ENCODE measurements at places on chromosomes 3 and 15. TPM values are rescaled to one million over a fixed set of nuclear protein-coding genes. Genes with fewer than 3 reads are reported as not detected.

DNA sequence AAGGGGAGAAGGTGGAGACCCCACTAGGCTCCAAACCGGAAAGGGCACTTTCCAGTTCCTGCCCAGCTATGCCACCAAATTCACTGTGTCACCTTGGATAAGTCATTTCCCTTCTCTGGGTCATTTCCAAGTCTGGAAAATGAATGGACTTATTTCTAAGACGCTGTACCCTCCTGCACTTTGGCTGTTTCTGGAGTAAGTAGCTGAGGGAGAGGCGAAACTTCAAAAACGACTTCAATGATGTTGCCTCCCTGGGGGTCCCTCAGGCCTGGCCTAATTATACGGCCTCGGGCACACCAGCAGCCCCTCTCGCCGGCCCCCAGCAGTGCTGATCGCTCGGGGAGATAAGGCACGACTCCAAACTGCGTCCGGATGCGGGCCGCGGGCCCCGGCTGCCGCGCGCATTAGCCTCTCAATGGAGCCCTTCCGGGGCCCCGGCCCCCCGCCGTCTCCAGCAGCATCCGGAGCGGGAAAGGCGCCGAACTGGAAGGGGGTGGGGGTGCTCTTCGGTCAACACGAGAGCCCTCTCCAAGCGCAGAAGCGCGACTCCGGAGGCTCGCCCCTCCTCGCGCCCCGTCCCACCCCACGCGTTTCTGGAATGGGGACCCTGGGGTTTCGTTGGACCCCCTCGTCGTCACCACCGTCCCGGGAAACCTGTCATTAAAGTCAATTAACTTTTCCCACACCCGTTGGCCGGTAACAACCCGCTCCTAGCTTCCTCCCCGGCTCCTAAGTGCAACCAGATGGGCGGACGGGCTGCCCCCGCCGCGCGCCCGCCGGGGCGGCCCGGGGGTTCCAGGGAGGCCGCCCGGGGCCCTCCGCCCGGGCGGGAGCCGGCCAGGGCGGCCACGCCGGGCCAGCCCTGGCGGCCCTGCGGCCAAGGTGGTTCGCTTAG is 4.8 kb downstream of the HES1 start:
- H3K27ac ChIP-seq = peak overlapping the region; percentile 91
- H3K27me3 ChIP-seq = no peaks in the 10 kb centered on the region
- H3K4me1 ChIP-seq = peaks cover 51% of the 10 kb centered on the region
- peak; percentile 85 for DNase-seq
- H3K36me3 ChIP-seq = no peaks in the 10 kb centered on the region

Gene TRH
- total RNA-seq = not detected

Gene GOLGA6L4
- total RNA-seq = 2.7 TPM

- no peak overlapping the region for H3K27ac ChIP-seq
- H3K4me3 ChIP-seq = no peak overlapping the region
- peak; percentile 39 for DNase-seq
Observed at GRCh38 chr15:100115711-100116090, 226.1 kb downstream of the ADAMTS17 start.

DNA sequence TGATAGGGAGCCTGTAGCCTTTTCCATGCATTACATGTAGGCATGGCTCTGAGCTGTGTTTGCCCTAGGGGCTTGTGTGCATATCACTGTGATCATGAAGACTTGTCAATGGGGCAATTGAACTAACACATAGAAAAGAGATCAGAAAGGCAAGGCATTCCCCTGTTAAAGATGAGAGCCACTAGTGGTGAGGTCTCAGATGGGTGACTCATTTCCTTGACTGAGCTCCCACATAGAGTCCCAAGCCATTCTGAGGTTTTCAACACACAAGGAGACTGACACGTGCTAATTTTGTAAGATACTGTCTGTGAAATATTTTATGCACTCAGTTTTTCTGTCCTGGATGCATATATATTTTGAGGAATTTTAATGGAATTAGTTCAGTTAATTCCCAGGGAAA is 53.8 kb downstream of the SAMMSON start:
- no peaks in the 10 kb centered on the region for H3K36me3 ChIP-seq
- no peak overlapping the region for H3K27ac ChIP-seq
- H3K27me3 ChIP-seq = peaks cover 3% of the 10 kb centered on the region
- no peaks in the 10 kb centered on the region for H3K4me1 ChIP-seq
- no peak overlapping the region for H3K4me3 ChIP-seq
- DNase-seq = no peak

Gene ZNF501
- total RNA-seq = 4.5 TPM

DNA sequence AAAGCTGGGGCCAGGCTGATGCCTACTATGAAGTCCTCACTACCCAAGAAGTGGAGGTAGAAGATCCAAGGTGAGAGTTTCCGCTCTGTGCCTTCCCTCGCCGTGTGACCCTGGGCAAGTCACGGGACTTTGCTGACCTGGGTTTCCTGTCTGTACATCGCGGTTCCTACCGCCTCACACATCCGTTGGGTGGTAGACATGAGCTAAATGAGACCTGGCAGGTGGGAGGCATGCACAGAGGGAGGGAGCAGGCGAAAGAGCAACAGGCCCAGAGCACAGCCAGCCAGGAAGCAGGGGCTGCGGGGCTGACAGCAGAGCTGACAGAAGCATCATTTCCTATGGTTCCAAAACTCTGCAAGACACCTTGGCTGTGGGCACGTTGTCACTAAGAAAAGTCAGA is 157.3 kb upstream of the BHLHE40 start:
- no peak overlapping the region for H3K27ac ChIP-seq
- H3K4me1 ChIP-seq = peaks cover 27% of the 10 kb centered on the region
- DNase-seq = no peak
- H3K4me3 ChIP-seq = no peak overlapping the region
- peaks cover 20% of the 10 kb centered on the region for H3K36me3 ChIP-seq
- no peaks in the 10 kb centered on the region for H3K27me3 ChIP-seq

DNA sequence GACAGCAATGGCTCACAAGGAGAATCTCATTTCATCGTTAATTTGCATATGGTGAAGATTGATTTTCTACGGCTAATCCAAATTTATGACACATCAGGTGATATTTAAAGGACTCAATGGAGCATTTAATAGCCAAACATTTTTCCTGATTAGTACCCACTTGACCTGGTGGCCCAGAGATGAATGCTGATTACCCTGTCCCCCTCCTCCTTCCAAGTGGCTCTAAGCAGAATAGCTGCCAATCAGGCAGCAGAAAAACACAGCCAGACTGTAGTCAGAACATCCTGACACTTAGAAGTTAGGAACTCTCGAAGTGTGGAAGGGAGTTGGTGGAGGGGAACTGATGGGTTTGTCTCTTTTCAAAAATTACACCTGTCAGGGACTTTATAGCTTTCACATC is 302.5 kb downstream of the ZNF621 start:
- H3K4me3 ChIP-seq = no peak overlapping the region
- H3K4me1 ChIP-seq = no peaks in the 10 kb centered on the region
- no peak overlapping the region for H3K27ac ChIP-seq
- no peaks in the 10 kb centered on the region for H3K27me3 ChIP-seq

Gene RAB5A
- total RNA-seq = 71.7 TPM

Gene ITGA11
- 7.1 TPM for total RNA-seq

- no peak overlapping the region for H3K27ac ChIP-seq
- H3K27me3 ChIP-seq = no peaks in the 10 kb centered on the region
- no peaks in the 10 kb centered on the region for H3K36me3 ChIP-seq
- no peak overlapping the region for H3K4me3 ChIP-seq
- no peaks in the 10 kb centered on the region for H3K4me1 ChIP-seq
Observed at GRCh38 chr15:62094388-62094787, 27.6 kb downstream of the C2CD4A start.

Gene CAV3
- 0.32 TPM for total RNA-seq

- no peak for DNase-seq
- no peaks in the 10 kb centered on the region for H3K4me1 ChIP-seq
- H3K4me3 ChIP-seq = peak overlapping the region; percentile 33
- H3K27ac ChIP-seq = peak overlapping the region; percentile 47
- H3K36me3 ChIP-seq = no peaks in the 10 kb centered on the region
Observed at GRCh38 chr15:26628071-26628470, 144.8 kb downstream of the GABRB3 start.

- H3K4me1 ChIP-seq = no peaks in the 10 kb centered on the region
- H3K27ac ChIP-seq = no peak overlapping the region
- no peak overlapping the region for H3K4me3 ChIP-seq
- no peaks in the 10 kb centered on the region for H3K27me3 ChIP-seq
- DNase-seq = no peak
Observed at GRCh38 chr3:169449012-169449411, 214.5 kb downstream of the MECOM start.

GRCh38 chr3:153658136-153658535 is 463.1 kb upstream of the ARHGEF26 start:
- H3K4me1 ChIP-seq = no peaks in the 10 kb centered on the region
- no peaks in the 10 kb centered on the region for H3K36me3 ChIP-seq
- H3K4me3 ChIP-seq = no peak overlapping the region
- no peak for DNase-seq
- no peaks in the 10 kb centered on the region for H3K27me3 ChIP-seq
- H3K27ac ChIP-seq = no peak overlapping the region

- no peak overlapping the region for H3K4me3 ChIP-seq
- no peak overlapping the region for H3K27ac ChIP-seq
- H3K27me3 ChIP-seq = no peaks in the 10 kb centered on the region
Observed at GRCh38 chr15:52030010-52030409, 11.0 kb downstream of the MAPK6 start.

- no peak overlapping the region for H3K27ac ChIP-seq
- no peak overlapping the region for H3K4me3 ChIP-seq
- no peaks in the 10 kb centered on the region for H3K4me1 ChIP-seq
- no peak for DNase-seq
- no peaks in the 10 kb centered on the region for H3K27me3 ChIP-seq
- H3K36me3 ChIP-seq = no peaks in the 10 kb centered on the region
Observed at GRCh38 chr3:87957575-87957974, 101.2 kb downstream of the CGGBP1 start.
